EH (cell line): ENCODE measurements at places on chromosomes 2 and 18.
A peak's percentile ranks its signal among the peaks of the same experiment; 100 is the strongest.

DNA sequence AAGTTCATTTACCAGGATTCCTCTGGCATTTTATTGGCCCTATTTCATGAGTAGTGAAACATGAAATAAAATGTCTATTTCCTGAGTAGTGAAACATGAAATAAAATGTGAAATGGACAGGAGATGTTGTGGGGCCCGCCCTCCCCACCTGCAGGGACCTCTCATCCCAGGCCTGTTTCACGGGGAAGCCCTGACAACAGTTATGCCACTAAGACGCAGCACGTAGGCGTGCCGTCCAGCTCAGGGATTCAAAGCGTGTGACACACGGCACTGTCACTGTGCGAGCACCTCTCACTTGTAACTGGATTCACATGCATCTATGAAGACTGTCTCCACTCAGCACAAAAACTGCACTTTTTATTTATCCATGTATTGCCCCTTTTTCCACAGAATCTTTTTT, 83.4 kb upstream of the SNTG2 start:
- DNase-seq: no peak

DNA sequence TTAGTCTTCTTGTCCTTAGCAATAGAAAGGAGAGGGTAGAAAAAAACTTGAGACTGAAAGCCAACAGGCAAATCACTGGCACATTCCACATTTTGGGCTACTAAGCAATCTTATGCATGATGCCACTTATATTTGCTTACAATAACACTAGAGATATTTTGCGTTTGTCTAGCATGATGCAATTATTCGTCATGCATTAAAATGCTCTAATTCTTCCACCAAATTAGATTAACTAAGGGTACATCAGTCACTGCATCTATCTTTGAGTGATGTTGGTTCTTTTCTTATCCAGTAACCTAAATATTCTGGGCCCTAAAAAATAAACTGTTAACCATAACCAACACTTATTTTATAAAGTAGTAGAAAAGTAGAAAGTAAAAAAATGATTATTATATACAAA, 1311.7 kb upstream of the CDH2 start:
- peak; percentile 24 for DNase-seq

DNA sequence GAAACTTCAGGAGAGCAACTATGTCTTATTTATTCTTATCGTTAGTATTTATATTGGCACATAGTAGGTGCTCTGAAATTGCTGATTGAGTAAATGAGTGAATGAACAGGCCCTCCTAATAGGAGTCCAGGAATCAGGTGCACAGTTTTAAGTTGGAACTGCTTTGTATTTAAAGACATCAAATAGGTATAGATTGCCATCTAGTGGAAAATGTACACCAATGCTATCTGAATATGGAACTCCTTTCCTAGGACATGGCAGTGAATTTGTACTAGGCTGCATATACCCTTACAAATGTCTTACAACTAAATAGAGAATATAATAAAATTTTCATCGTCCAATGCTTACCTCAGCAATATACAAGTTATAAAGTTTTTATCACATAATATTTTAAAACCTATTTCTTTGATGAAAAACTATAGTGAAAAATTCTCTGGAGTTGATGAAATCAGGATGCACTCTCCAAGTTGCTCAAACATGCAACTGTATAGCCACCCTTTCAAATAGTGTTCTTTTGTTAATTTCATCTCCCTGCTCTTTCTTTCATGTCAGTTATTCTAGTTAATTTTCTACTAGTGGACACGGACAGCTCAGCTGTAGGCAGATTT, 318.9 kb upstream of the SYT4 start:
- peak; percentile 32 for DNase-seq

GRCh38 chr2:77325395-77325794, 196.8 kb downstream of the LRRTM4 start:
- DNase-seq: no peak

DNA sequence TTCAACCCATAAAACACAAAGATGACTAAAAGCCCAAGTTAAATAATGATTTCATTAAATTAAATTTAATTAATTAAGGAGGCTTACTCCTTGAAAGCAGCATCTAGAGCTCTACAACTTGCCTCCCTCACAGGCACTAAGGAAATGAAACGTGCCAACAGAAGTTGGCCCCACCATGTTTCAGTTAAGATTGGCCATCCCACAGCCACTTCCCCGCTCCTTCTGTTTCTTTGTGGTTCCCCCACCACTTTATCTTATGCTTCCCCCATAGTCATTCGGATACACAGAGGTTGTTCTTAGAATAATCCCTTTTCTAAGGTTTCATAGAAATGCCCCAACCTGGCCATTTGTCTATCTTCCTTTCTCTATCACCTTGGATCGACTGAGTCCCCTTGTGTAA, 101.6 kb upstream of the RIOK3 start:
- no peak for DNase-seq

DNA sequence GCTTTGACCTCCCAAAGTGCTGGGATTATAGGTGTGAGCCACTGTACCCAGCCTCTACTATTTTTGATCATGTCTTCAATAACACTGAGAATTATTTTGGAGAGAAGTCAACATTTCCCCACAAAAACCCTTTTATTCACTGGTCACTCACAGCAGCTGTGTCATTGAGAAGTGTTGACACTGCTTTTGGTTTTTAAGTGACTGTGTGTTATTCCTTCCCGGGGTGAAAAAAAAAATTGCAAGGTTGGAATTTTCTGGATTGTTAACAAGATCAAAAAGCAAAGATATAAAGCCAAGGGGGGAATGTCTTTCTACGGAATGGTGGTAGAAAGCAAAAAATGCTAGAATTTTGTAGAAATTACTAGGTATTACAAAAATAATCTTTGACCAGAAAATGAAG, 61.5 kb downstream of the TANC1 start:
- DNase-seq: peak; percentile 33

- DNase-seq: no peak
Measured at GRCh38 chr18:48775372-48776155, 175.2 kb downstream of the SMAD7 start.

GRCh38 chr2:58870704-58871103, 629.6 kb upstream of the FANCL start:
- peak; percentile 23 for DNase-seq

- DNase-seq: peak; percentile 29
Measured at GRCh38 chr2:189854187-189854586, 69.9 kb downstream of the PMS1 start.

DNA sequence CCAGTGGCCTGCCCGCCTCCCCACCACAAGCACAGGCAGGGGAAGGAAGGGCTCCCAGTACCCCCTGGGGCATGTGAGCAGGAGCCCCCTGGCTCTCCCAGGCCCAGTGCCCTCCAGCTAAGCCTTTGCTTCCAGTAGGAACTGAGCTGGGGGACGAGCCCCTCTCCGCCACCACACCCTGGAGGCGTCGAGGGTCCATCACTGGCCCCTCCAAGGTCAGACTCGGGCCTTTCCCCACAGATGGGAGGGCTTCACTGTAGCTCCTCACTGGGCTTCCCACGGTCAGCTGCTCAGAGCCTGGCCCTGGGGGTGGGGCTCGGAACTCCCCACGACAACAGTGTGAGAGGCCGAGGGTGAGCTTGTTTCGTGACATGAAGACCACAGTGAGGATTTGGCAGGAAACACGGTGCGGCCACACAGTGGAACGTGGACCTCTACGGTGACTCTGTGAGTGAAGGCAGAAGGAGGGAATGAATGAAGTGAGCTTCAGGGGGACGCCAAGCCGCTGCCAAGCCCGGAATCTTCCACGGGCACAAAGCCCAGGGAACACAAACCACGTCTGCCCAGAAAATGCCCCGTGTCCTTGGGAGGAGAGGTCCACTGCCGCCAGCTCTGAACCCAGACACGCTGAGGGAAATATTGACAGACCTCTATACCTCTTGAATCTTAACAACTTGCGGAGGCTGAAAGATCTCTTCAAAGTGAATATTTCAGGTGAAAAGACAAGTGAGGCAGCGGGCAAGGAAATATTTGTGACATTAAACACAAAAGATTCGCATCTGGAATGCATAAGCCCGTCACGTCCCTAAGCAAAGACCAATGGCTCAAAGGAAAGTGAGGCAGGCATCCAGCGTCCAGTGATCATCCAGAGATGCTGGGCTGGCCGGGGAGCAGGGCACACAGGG, 144.8 kb upstream of the GPC1 start:
- DNase-seq: no peak

- peak; percentile 16 for DNase-seq
Measured at GRCh38 chr2:236160366-236161081, 7.7 kb downstream of the GBX2 start.

DNA sequence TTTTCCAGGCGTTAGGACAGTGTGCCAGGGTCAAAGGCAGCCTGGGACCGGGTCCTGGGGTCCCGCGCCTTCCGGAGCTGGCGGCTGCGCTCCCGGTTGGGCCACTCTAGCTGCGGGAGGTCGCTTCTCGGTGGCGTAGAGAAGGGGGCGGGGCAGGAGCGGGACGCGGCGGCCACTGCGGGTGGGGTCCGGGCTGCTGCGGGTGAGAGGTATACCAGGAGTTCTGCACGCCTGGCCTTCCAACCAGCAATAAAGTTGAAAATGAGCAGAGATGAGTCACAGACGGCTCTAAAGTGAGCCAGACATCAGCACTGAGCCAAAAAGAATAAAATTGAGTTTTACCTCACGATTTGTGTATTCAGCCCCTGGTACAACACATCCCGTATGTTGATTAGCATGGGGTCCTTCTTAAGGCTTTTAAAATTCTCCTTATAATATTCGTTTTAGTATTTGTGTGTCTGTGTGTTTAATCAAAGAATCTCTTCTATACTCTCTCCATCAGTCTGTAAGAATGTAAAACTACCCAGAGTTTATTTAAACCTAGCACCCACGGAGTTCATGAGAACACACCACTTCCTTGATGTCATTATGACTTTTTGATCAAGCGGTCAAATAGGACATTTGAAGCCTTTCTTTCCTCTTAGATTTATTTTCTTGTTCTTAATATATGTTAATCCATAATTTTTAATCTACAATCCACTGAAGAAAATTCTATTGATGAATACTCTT, at the start of gene C1GALT1C1L:
Gene C1GALT1C1L (minus strand): TSS at position 108 of the 729 bp plus-strand sequence. CDS start 107 bp downstream, at position 1.
- DNase-seq: peak; percentile 59

DNA sequence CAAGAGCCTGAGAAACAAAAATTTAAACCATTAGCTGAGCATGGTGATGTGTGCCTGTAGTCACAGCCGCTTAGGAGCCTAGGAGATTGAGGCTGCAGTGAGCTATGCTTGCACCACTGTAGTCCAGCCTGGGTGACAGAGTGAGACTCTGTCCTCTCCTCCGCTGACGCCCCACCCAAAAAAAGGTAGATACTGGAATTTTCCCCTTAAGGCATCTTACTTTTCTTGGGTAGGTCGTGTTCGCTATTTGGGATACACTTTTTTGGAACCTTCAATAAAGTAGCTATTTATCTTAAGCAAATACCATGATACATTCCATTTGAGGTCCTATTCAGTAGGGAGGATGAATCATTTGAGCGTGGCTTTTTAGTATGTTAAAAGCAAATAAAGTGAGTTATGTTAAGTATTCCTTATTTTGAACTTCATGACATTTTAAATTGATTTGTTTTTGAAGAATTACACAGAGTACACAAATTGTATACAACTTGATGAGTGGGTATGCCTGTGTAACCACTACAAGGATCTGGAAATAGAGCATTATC, 38.7 kb downstream of the RALBP1 start:
- DNase-seq: peak; percentile 82

DNA sequence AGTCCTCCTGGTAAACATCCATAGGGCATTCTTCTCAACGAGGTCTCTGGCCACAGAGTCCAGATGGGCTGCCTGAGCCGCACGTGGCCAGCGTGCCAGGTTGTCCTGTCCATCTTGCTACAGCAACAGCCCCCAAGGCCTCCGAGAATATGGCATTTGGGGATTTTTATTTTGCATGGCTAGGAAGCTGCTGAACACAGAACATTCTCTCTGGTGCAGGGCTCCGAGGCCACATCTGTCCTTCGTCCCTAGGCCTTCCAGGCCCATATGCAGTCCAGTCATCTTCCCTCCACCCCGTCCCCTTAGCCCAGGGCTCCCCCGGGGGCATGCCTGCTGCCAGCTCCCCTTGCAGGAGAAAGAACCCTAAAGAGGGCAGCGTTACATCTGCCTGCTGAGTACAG, 2.3 kb downstream of the HDAC4 start:
- DNase-seq: peak; percentile 16

DNA sequence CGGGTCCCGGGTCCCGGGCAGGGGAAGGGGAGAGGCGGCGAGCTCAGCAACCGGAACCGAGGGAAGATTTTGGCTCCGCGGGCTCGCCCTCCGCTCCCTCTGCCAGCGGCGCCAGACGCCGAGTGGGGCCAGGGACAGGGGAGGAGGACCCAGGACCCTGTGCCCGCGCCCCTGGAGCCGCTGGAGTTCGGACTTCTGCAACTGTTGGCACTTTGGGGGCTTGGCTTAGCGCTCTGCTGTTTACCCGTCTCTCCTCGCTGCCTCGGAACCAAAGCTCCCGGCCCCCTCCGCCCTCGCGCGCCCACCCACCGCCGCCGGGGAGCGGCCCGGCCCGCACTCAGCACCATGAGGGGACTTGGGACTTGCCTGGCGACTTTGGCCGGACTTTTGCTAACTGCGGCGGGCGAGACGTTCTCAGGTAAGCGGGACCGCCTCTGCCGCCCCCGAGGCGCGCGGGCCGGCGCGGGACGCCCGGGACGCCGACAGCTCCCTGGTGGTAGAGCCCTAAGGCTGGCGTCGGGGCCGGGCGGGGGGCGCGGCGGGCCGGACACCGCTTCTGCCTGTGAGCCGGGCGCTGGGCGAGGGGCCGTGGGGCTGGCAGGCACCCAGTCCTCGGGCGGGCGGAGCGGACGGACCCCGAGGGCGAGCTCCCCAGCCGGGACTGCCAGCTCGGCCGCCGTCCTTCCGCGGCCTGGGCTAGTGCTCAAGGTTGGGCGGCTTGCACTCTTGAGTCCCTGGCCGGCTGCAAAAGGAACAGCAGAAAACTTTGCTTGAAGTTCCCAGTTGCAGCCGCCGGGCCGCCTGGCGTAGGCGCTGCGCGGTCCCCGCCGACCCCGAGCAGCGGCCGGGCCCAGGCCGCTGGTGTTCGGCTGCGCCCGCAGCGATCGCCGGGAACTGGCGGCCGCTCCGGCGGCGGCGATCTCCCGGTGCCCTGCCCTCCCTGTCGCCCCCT, 634 bp downstream of the PTPRM start:
- peak; percentile 71 for DNase-seq

- DNase-seq: no peak
Measured at GRCh38 chr2:47727956-47728355, 55.0 kb upstream of the MSH6 start.

DNA sequence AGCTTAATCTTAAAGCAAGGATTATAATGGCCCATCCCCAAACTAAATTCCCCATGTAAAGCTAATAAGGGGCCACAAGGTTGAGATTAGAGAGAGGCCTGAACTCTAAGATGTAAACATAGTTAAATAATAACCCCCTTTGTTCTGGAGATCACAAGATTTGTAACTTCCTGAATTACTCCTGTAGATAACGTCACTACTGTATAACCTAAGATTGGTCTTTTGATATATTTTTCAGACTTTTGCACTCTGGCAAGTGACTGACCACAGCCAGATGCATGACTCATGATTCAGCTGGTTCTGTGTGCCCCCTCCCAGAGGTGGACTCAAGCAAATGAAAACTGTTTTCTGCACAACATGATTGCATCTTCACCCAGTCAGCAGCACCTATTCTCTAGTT, 686.0 kb upstream of the DDX18 start:
- no peak for DNase-seq

- DNase-seq: peak; percentile 81
Measured at GRCh38 chr2:216553093-216553478, 54.4 kb downstream of the RPL37A start.
